Activated CD8-positive, alpha-beta T cell treated with anti-CD3 and anti-CD28 coated beads for 36 hours (primary cell): ENCODE measurements at places on chromosomes 16 and 17. TPM values are rescaled to one million over a fixed set of nuclear protein-coding genes. Genes with fewer than 3 reads are reported as not detected.
A peak's percentile ranks its signal among the peaks of the same experiment; 100 is the strongest.

DNA sequence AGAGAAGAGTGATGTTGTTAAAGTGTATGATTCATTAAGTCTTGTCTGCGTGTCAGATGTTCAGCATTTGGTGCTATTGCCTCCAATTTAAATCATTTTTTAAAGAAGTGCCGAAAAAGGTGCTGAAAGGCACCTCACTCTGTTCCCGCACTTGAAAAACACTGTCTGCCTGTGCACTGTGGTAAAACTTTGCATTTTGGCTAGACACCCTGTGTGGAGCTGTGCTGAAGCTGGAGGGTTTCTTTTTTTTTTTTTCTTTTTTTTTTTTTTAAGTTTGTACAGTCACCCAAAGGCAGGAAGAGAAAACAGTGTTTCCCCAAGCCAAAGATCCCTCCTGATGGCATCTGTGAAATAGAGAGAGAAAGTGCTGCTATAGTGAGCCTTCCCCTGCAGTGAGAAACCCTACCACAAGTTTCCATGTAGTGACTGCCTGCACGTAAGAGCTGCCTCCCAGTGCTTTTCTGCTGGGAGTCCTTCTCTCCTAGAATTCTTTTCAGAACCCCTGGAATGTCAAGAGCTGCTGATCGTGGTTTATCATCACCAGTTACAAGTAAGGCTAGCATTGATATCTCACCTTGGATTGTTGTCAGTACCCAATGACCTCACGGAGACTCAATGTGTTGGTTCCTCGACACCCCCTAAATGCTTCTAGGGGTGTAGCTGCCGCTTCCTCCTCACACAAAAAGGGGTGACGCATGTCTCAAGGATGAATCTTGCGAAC, 116.0 kb upstream of the SOX9 start:
- DNase-seq: no peak
- H3K27ac ChIP-seq: no peak overlapping the region
- H3K36me3 ChIP-seq: no peaks in the 10 kb centered on the region
- no peaks in the 10 kb centered on the region for H3K4me1 ChIP-seq

DNA sequence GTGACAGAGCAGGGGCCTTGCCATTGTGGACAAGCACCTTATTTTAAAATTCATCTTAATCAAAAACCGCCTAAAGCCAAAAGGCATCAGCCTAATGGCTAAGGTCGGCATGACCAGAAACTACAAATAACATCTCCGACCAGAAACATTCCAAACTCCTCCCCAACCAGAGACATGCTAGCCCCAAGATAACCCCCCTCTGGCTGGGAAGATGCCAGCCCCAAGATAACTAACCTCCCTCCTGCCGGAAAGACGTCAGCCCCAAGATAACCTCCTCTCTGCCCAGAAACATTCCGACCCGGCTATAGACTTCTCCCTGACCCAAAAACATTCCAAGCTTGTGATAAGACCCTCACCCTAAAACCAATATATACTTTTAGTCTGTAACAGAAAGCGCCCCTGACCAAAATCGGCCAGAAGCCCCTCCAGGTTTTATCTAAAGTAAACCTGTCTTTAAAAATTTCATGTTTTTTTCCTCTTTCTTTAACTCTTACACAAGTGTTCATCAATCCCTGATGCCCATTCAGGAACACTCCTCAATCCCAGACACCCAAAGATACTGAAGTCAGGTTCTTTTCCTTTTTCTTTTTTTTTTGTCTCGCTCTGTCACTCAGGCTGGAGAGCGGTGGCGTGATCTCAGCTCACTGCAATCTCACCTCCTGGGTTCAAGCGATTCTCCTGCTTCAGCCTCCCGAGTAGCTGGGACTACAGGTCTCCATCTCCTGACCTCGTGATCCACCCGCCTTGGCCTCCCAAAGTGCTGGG, 32.7 kb downstream of the TLE7 start:
- DNase-seq: no peak
- peaks cover 16% of the 10 kb centered on the region for H3K4me1 ChIP-seq
- H3K27ac ChIP-seq: no peak overlapping the region
- no peak overlapping the region for H3K4me3 ChIP-seq
- no peaks in the 10 kb centered on the region for H3K36me3 ChIP-seq

- H3K27me3 ChIP-seq: no peaks in the 10 kb centered on the region
- DNase-seq: no peak
- no peak overlapping the region for H3K4me3 ChIP-seq
- no peaks in the 10 kb centered on the region for H3K36me3 ChIP-seq
- H3K27ac ChIP-seq: no peak overlapping the region
Measured at GRCh38 chr16:19936441-19936840, 51.8 kb upstream of the GPRC5B start.

DNA sequence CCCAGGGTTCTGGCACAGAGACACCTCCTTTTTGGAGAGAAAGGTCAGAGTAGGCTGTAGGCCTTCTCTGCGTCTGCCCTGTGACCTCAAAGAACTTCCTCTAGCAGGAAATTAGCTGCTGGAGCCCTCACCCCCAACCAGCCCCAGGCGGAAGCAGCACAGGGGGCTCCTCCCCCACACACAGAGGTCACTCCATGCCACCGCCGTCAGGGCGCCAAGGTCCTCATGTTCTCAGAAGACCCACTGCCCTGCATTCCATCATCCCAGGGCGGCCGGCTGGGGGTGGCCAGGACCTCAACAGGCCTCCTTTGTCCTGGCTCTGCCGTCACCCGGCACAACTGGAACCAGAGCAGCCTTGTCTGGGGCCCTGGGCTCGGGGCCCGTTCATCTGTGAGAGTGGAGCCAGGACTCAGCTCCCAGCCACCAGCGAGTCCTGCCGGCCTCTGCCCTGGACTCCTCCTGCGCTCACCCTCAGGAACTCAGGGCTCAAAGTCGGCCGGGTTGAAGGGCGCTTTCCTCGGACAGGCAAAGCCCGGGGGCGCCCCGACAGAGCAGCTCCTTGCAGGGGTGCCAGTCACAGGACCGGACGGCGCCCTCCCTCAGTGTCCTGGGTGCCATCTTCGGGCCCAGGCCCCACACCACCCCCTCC, 1.2 kb downstream of the TMC6 start:
- H3K4me1 ChIP-seq: peaks cover 43% of the 10 kb centered on the region
- DNase-seq: peak; percentile 85
- no peaks in the 10 kb centered on the region for H3K27me3 ChIP-seq
- peak overlapping the region; percentile 91 for H3K27ac ChIP-seq

GRCh38 chr17:15031975-15032374, 233.2 kb downstream of the PMP22 start:
- DNase-seq: no peak
- no peak overlapping the region for H3K4me3 ChIP-seq
- no peaks in the 10 kb centered on the region for H3K36me3 ChIP-seq
- no peaks in the 10 kb centered on the region for H3K4me1 ChIP-seq

- H3K27me3 ChIP-seq: no peaks in the 10 kb centered on the region
- peak overlapping the region; percentile 66 for H3K4me3 ChIP-seq
- peaks cover 72% of the 10 kb centered on the region for H3K4me1 ChIP-seq
- peaks cover 16% of the 10 kb centered on the region for H3K36me3 ChIP-seq
- peak overlapping the region; percentile 96 for H3K27ac ChIP-seq
- DNase-seq: peak; percentile 75
Measured at GRCh38 chr16:70736465-70737376, 50.9 kb upstream of the MTSS2 start.

Gene PERCC1
- total RNA-seq: 0.29 TPM

Gene RNF157
- 44.5 TPM for total RNA-seq

- H3K4me1 ChIP-seq: peaks cover 16% of the 10 kb centered on the region
- no peak for DNase-seq
- no peaks in the 10 kb centered on the region for H3K27me3 ChIP-seq
- no peak overlapping the region for H3K27ac ChIP-seq
Measured at GRCh38 chr17:43353393-43353792, 45.4 kb upstream of the ARL4D start.

GRCh38 chr17:79177877-79178276, 103.3 kb downstream of the ENGASE start:
- H3K27me3 ChIP-seq: peaks cover 7% of the 10 kb centered on the region
- no peak overlapping the region for H3K4me3 ChIP-seq
- no peak overlapping the region for H3K27ac ChIP-seq
- DNase-seq: no peak
- no peaks in the 10 kb centered on the region for H3K36me3 ChIP-seq

Gene PTX4
- total RNA-seq: not detected

Gene KRTAP4-5
- total RNA-seq: not detected

DNA sequence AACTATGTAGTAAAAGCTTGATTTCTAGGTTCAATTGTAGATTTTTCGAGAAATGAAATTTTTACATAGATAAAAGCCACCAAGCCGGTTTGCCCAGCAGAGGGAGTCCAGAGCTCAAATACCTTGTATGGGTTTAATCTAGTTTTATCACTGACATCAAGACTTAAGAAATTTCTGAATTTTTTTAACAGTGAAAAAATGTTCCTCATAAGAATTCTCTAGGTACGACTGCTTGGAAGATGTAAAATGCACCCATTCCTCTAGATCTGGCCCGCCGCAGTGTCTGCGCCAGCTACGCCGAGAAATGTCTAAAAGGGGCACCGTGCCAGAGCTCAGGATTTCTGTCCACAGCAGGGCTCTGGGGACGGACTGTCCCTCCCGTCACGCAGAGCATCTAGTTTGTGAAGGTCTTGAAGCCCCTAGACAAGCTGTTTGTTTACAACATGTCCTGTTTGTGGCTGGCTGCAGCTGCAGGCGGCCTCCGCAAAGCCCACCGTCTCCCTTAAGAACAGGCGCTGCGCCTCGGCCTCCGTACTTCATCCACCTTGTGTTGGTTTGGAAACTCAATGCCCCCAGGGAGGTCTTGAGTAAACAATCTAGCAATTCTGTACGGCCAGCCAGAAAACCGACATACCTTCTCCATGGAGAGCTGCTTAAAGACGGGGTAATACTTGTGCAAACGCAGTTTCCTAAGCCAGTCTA, 24.8 kb downstream of the MAP1LC3B start:
- H3K27ac ChIP-seq: no peak overlapping the region
- peak; percentile 71 for DNase-seq
- no peak overlapping the region for H3K4me3 ChIP-seq
- no peaks in the 10 kb centered on the region for H3K4me1 ChIP-seq
- H3K27me3 ChIP-seq: no peaks in the 10 kb centered on the region

GRCh38 chr17:56203430-56203829, 50.2 kb downstream of the ANKFN1 start:
- H3K27me3 ChIP-seq: no peaks in the 10 kb centered on the region
- H3K4me3 ChIP-seq: no peak overlapping the region
- H3K27ac ChIP-seq: no peak overlapping the region
- no peak for DNase-seq
- H3K4me1 ChIP-seq: peaks cover 5% of the 10 kb centered on the region
- H3K36me3 ChIP-seq: no peaks in the 10 kb centered on the region

Gene SPATA33
- 6.3 TPM for total RNA-seq

Gene TENT4B
- 19.2 TPM for total RNA-seq

DNA sequence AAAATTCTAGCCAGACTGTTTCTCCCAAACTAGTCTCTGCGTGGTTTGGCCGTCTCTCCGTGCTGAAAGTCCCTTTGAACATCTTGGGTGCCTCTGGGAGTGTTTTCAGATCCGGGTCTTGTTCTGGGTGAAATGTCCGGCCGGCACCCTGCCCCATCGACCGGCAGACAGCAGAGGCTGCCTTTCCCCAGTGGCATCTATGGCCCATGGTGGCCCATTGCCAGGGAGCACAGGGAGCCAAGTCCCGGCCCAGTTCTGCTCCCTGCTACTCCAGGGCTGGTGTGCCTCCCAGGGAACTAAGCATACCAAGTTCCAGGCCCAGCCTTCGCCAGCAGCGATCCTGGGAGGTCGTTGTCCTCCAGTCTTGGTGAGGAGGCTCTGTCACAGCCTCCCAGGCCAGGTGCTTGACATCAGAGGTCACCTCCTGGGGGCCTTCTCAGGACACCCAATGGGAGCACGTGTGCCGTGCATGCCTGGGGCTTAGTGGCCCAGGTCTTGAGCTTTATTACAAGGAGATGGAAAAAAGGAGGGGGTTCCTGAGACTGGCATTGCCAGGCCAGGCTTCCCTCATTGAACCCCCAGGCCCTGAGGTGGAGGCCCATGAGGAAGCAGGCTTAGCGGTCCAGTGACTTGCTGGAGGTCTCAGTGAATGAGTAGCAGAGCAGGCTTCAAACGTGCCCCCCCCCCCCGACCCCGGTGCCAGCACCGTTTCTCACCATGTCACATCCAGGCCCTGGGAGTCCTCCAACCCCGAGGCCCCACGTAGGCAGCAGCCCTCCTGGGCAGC, 54.0 kb downstream of the PGS1 start:
- no peak overlapping the region for H3K27ac ChIP-seq
- no peaks in the 10 kb centered on the region for H3K27me3 ChIP-seq
- no peaks in the 10 kb centered on the region for H3K4me1 ChIP-seq
- peaks cover 8% of the 10 kb centered on the region for H3K36me3 ChIP-seq
- H3K4me3 ChIP-seq: no peak overlapping the region

Gene CIITA
- 4.4 TPM for total RNA-seq

GRCh38 chr17:42429726-42430447, 6.8 kb upstream of the CAVIN1 start:
- no peak overlapping the region for H3K27ac ChIP-seq
- H3K4me3 ChIP-seq: no peak overlapping the region
- no peak for DNase-seq
- H3K4me1 ChIP-seq: no peaks in the 10 kb centered on the region

GRCh38 chr17:37706446-37706845, 38.4 kb downstream of the HNF1B start:
- peaks cover 23% of the 10 kb centered on the region for H3K27me3 ChIP-seq
- DNase-seq: no peak
- peaks cover 11% of the 10 kb centered on the region for H3K4me1 ChIP-seq
- H3K27ac ChIP-seq: no peak overlapping the region
- no peak overlapping the region for H3K4me3 ChIP-seq

DNA sequence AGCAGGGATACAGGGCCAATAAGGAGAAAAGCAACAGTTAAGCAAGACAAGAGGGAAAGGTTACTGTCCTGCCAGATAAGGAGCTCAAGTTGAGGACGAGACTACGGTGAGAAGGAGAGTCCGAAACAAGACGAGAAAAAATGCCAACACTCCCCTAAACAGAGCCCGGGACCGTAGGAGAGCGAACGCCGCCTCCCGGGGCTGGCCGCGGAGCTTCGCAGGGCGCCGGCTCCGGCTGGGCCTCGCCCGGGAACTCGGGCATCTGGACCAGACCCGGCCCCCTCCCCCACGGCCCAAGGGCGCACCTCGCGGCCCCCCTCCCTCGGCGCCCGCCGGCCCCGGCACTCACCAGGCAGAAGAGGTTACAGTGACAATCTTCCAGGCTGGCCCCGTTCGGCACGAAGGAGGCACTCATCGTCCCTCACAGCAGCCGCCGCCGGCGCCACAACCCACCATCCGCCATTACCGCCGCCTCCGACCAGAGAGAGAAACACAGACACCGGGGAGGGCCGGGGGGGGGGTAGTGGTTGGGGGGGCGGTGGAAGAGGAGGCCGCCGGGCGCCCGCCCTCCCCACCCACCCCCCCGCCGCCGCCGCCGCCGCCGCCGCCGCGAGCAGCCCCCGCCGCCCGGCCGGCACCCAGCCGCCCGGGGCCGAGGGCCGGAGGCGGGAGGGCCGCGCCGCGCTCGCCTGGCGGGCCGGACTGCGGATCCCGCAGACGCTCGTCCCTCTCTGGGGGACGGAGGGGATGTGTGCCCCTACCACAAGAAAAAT, at the start of gene MED13:
MED13 (minus strand) TSS at position 488 of the 773 bp plus-strand sequence; CDS start at position 415, 73 bp downstream.
- H3K4me1 ChIP-seq: peaks cover 23% of the 10 kb centered on the region
- peak; percentile 62 for DNase-seq
- H3K36me3 ChIP-seq: peaks cover 19% of the 10 kb centered on the region
- H3K4me3 ChIP-seq: peak within 1 kb of the TSS; percentile 94
- H3K27me3 ChIP-seq: no peaks in the 10 kb centered on the region

Gene PABPN1L
- not detected for total RNA-seq

GRCh38 chr16:19997264-19997663, 76.4 kb downstream of the GPR139 start:
- H3K4me1 ChIP-seq: no peaks in the 10 kb centered on the region
- no peaks in the 10 kb centered on the region for H3K36me3 ChIP-seq
- DNase-seq: no peak
- peaks cover 2% of the 10 kb centered on the region for H3K27me3 ChIP-seq
- H3K4me3 ChIP-seq: no peak overlapping the region
